ENCODE measurements at places on chromosomes 12 and 14.

GRCh38 chr12:94663071-94663470 is 12.7 kb upstream of the TMCC3 start:
- no peak for DNase-seq

GRCh38 chr12:88650715-88651114 is 70.4 kb upstream of the KITLG start:
- no peak for DNase-seq

GRCh38 chr14:104294983-104295680 is 156.7 kb downstream of the KIF26A start:
- no peak for DNase-seq

DNA sequence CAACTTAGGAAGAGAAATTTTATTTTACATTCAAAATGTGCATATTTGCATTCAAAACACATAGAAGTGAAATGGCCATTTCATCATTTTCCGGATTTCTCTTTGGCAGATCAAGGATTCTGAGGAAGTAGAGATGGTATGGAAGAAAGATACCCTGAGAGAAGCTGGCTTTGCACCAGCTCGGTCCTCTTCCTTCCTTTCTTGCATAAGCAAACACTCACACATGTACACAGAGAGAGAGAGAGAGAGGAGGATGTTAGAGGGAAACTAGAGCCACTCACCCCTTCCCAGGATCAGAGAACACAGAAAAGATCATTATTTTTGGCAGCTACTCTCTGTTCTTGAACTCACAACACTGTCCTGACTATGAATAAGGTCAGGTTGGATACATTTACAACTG is 15.6 kb upstream of the PLEKHD1 start:
- no peak for DNase-seq

DNA sequence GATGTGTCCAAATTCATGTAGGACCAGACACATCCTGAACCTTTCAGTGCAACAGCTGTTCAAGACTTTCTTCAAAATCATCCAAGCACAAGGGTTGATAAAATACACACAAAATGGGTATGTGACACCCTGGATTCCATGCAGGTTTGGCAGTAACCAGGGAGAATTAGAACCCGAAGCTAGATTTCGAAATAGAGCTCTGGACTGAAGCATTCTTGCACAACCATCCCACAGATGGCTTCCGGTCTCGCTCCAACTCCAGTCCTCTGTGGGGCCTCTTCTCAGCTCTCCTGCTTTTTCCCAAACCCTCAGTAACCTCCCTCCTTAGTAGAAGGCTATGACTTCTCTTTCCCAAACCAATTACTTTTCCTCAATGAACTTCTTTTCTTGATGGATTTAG is 171.3 kb downstream of the TTC7B start:
- DNase-seq = peak; percentile 27

- DNase-seq = no peak
Measured at GRCh38 chr12:131943876-131944275, 5.9 kb upstream of the EP400 start.

DNA sequence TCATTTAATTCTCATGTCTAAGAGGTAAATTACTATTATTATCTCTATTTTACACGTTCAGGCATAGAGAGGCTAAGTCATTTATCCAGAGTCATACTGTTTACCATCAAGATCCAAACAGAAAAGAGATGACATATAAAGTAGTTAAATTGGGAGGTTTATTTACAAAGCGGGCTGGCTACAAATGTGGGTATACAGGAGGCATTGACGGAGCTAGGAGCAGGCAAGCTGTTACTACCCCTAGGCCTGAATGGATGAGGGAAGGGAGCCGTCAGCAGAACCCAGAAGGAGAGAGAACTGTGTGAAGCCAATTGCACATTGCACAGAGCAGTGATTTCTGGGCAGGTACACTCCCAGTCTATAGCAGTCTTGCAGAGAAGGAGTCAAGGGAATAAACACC is 39.8 kb downstream of the DACT1 start:
- DNase-seq = no peak

- DNase-seq = no peak
Measured at GRCh38 chr12:2274733-2275132, 221.9 kb downstream of the CACNA1C start.

GRCh38 chr12:22635812-22636211 is 10.8 kb downstream of the ETNK1 start:
- DNase-seq = no peak

GRCh38 chr12:104676636-104677035 is 219.9 kb downstream of the CHST11 start:
- DNase-seq = no peak

DNA sequence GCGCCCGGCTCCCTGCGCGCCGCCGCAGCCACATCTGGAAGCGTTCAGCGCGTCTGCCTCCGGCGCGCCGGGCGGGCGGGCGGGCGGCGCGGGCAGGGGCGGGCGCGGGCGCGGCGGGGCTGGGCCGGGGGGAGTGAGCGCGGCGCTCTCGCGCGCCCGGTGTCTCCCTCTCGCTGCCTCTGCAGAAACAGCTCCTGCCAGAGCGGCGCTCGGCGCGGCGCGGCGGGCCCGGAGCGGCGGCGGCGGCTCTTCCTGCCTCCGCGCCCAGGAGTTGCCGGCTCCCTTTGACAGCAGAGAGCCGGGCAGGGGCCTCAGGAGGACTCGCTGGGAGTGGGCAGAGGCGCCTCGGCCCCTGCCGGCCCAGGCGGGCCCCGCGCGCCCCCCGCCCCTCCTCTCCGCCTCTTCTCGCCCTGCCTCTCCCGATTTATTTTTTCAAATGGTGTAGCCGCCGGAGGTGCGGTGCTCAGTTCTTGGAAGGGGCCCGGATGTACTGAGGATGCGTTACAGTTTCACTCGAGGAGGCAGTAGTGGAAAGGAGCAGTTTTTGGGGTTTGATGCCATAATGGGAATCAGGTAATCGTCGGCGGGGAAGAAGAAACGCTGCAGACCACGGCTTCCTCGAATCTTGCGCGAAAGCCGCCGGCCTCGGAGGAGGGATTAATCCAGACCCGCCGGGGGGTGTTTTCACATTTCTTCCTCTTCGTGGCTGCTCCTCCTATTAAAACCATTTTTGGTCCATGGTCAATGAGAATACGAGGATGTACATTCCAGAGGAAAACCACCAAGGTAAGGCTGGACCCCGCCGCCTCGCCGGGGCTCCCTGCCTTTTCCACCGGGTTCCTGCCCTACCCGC is at the start of gene CACNA1C:
CACNA1C (plus strand) TSS at position 162 of the 853 bp plus-strand sequence; CDS start at position 738, 576 bp downstream.
- DNase-seq = peak; percentile 50

GRCh38 chr14:105034315-105035039 is 13.6 kb upstream of the CDCA4 start:
- no peak for DNase-seq

- DNase-seq = no peak
Measured at GRCh38 chr12:83807871-83808270, 1104.7 kb downstream of the SLC6A15 start.

DNA sequence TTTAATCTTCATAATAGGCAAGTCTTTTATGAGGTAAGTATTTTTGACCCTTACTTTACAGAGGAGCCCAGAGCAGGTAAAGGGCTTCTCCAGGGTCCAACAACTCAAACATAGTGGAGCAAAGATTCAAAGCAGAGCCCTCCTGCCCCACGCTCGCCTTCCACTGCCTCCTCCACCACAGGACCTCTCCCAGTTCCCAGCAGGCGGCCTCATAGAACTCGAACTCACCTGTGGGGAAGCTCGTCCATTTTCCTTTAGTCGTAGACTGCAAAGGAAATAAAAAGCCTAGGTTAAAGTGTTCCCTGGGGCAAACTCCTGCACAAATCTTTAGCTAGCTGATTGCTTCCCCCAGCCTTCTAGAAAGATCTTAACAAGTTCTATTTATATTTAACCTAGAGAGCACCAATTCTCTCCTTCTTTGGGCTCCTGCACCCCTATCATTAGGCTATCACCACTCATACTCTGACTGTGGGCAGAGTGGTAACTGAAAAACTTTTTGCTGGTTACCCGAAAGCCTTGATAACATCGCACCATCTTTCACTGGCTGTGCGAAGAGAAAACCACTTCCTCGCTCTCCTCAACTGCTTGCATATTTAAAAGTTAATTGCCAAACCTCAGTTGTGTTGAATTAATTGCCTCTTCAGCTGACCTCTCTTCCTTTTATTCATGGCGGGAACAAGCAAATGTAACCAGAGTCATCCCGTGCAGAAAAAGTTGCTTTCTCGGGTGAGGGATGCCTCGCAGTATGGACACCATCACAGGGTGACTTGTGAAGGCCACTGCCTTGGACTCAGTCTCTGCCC is 299.6 kb downstream of the DPF3 start:
- DNase-seq = no peak

DNA sequence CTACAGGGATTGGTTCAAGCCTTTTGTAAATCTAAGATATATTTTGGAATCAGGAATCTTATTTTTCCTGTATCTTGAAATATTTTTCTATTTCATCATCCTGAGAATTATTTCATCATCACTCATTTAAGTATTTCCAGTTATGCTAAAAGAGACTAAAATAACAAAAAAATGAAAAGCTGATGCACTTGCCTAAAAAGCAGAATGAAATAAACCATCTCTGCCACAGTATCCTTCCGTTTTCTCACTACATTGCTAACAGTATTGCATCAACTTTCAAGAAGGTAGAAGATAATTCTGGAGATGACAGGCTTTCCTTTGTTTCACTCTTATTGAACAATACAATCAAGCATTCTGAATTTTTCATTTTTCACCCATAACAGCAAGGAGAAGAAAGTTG is 31.1 kb upstream of the EIF5 start:
- DNase-seq = no peak

DNA sequence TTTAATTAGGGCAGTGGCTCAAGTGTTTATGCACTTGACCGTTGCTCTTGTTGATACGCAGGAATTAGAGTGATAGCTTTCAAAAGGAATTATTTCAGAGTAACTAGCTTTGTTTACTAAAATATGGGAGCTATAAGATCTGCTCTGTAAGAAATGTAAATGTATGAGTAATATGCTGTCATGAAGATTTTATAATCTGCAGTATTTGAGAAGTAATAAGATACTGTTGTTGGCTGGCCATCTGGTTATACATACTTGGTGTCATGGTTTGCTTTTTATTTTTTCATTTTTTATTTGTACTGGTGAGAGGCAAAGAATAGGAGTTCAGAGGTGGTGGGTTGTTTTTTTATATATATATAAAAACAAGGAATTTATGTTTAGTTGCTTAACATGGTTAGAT is 58.5 kb downstream of the PLXNC1 start:
- DNase-seq = no peak

GRCh38 chr14:36068777-36069534 is 107.6 kb downstream of the PTCSC3 start:
- DNase-seq = no peak

DNA sequence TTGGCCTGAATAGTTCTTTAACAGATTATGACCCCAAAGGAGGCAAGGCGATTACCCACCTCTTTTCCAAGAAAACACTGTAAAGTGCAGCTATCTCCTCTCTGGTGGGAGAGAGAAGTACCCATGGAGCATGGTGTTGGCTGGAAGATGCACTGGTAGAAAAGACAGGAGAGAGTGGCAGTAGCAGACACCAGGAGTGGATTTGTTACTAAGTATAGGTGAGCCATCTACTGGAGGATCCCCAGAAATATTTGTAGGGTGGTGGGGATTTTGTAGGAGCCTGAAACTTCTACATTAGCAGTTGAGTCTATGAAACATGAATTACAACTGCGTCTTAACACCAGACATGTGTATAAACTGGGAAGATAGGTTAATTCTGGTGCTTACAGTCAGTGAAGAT is 148.0 kb downstream of the SLC38A4 start:
- no peak for DNase-seq

Measured in body of pancreas (tissue), 4 donors.